ENCODE measurements at places on chromosomes 11 and 22.

DNA sequence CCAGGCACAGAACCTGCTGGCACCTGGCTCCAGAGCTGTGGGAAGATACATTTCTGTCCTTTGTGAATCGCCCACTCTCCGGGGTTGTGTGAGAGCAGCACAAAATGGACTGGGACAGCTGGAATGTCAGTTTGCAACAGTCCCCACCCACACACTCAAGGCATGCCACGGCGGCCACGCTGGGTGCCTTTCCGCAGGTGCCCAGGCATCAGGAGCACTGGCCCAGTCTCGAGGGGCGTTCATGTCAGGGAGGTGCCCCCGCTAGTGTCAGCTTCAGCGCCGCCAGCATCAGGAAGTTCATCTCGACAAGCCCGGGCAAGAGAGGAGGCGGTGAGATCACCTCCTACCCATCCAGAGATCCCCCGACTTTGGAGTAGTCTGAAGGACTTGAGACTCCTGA is 2.1 kb downstream of the TP53AIP1 start:
- DNase-seq = no peak

DNA sequence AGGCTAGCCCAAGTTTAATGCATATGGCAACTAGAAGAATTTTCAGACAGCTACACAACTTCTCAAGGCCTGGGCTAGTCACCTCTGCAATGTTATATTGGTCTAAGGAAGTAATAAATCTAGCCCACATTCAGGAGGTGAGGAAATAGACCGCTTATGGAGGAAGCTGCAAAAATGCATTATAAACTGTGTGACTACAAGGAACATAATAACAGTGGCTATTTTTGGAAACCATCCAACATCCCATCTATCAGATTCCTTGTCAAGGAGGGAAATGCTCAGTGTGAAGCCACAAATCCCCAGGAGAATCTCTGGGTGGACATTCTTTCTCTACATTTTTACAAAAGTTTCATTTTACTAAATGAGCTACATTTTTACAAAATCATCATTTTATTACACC is 76.1 kb downstream of the BBOX1 start:
- DNase-seq = no peak

- DNase-seq = no peak
Measured at GRCh38 chr11:1422481-1422880, 32.7 kb downstream of the BRSK2 start.

GRCh38 chr22:19516378-19517170 is 7.6 kb downstream of the CLDN5 start:
- DNase-seq = no peak

DNA sequence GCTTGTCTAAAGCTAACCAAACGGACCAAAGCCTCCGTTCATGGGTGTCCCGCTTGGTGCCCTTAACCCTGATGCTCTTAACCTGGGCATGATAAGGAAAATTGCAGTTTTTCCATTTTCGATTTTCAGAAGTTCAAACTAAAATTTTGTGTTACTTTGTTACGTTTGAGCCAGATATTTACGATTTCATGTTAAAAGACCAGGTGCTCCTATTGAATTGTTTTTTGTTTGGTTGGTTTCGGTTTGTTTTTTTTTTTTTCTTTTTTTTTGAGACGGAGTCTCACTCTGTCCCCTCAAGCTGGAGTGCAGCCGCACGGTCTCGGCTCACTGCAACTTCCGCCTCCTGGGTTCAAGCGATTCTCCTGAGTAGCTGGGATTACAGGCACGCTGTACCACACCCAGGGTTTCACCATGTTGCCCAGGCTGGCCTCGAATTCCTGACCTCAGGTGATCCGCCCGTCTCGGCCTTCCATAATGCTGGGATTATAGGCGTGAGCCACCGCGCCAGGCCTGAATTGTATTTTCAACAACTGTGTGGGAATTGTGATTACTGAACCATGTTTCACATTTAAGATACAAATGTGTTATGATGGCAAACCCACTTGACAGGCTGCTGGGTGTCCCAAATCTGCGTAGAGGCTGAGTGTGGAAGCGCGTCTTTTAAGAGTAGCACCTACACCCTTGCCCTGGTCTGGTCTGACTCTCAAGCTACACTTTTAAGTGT is 864 bp upstream of the USP28 start:
- DNase-seq = no peak

- no peak for DNase-seq
Measured at GRCh38 chr11:17437366-17437765, 39.3 kb downstream of the ABCC8 start.

DNA sequence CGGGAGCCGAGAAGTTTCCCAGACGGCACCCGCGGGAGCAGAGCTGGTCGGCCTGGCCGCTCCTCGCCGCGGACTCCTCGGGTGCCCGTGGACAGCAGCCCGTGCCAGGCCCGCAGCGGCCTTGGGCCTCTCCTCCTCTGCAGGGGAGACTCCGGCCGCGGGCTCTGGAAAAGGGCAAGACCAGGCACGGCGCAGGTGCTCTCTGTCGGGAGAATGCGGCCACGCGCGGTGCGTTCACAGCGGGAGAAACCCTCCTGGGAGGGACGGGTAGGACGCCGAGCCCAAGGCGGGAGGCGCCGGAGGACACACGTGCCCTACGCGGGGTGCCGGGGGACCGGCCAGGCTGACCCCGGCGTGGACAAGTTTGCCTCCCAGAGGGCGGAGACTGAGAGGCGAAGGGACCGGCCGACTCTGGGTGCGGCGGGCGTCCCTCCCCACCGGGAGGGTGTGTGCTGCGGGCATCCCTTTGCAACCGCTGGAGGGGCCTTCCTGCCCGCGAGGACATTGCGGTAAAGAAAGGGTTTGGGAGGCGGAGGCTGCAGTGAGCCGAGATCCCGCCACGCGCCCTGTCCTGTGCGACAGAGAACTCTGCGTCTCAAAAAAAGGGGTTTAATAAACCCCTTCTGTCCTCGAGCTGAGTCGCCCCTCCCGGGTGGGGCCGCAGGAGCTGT is 2.3 kb downstream of the IFITM1 start:
- DNase-seq = no peak

DNA sequence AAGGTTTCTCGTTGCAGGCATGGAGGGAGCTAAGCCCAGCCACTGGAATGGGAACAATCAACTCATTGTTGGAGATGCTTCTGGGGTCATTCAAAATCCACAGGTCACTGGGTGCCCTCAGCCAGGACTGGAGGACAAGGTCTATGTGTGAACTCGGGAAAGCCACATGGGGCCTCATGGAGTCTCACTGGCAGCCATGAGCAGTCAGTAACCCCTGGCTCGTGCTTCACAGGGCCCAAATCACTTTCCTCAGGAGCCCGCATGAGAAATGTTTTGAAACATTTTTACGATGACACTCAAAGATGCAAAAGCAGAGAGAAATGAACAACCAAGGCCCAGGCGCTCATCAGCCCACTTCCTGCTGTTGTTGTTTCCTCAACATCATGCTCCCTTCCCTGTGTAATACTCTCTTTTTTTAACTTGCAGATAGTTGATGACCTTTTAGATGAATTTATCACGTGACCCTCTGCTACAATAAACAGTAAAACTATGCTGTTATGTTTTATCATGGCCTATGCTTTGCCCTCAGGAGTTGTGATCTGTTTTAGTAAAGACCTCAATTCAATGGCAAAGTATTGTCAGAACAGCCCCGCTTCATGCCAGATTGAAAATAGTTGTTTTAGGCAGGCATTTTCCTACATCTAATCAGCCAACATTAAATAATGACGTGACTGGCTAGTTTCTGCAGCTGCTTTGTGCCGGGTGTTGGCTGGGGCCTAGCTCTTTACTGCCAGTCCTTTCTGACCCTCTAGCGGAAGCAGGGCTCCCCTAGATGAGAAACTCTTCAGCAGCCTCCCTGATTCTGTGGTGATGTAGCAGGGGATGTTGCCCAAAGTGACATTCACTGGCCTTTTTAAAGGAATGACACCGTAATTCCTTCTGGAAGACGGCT is 39.7 kb downstream of the ADAMTS15 start:
- DNase-seq = no peak

- no peak for DNase-seq
Measured at GRCh38 chr11:128733440-128734102, 39.7 kb downstream of the FLI1 start.

- DNase-seq = no peak
Measured at GRCh38 chr22:24994070-24994763, 41.7 kb downstream of the KIAA1671 start.

GRCh38 chr11:27248576-27249509 is 114.2 kb downstream of the CCDC34 start:
- DNase-seq = no peak

GRCh38 chr11:214083-214482 is 6.6 kb downstream of the RIC8A start:
- no peak for DNase-seq

GRCh38 chr11:34207487-34208180 is 102.2 kb downstream of the NAT10 start:
- no peak for DNase-seq

- DNase-seq = no peak
Measured at GRCh38 chr11:121448431-121448941, 3.6 kb upstream of the SORL1 start.

GRCh38 chr11:86287468-86287796 is 14.6 kb upstream of the HIKESHI start:
- no peak for DNase-seq

- no peak for DNase-seq
Measured at GRCh38 chr11:46475051-46475925, 83.7 kb upstream of the CHRM4 start.

GRCh38 chr22:25558341-25558740 is 6.1 kb upstream of the GRK3 start:
- no peak for DNase-seq

DNA sequence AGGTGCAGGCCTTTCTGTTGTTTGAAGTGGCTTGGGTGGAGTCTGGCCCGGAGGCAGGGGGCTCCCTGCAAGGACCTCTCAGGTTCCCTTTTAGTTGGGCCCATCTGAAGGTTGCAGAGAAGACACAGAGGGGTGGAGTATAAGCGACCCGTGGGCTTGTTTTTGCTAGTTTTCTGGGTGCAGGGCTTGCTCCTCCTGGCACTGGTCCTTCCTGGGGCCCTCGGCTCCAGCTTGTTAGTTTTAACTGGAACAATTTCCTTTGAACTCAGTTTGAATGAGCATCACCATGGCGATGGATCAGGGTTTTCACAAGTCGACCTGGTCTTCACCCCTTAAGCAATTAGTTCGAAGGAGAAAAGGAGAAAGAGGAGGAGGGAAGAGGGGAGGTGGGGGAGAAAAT is 28.5 kb upstream of the OAF start:
- DNase-seq = no peak

DNA sequence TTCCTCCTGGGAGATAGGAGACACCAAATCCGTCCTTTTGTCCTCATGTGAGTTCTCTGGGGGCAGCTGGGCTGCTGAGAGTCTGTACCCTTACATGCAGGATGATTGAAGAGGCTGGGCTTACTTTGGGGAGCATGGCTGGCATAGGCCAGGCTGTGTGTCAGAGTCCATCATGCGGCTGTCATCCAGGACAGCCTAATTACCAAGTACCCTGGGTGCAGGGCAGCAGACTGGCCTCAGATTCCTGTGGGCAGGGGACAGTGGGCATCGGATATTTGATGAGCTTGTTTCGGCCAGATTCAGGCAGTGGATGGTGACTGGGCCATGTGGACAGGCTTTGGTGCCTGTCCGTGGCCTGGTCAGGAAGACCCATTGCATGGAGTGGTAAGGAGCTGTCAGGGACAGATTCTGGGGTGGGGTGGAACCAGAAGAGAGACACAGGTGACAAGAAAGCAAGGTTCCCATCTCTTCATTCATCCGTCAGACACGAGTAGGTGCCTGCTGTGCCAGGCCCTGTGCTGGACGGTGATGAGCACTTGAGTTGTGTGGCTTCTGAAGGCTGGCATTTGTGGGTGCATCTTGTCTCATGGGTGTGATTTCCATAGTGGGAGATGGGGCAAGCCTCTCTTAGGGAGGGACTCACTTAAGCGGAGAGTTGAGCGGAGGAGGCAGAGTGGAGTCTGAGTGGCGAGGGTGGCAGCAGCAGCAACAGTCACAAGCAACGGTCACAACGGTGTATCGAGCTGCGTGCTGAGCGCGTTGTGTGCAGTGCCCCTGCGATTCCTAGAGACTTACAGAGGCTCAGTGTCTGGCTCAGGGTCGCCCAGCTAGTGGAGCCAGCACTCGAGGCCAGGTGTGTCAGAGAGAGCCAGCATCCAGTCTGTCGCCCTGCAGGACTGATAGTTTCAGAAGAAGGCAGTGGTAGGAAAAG is 48.7 kb downstream of the TBC1D22A start:
- DNase-seq = no peak

DNA sequence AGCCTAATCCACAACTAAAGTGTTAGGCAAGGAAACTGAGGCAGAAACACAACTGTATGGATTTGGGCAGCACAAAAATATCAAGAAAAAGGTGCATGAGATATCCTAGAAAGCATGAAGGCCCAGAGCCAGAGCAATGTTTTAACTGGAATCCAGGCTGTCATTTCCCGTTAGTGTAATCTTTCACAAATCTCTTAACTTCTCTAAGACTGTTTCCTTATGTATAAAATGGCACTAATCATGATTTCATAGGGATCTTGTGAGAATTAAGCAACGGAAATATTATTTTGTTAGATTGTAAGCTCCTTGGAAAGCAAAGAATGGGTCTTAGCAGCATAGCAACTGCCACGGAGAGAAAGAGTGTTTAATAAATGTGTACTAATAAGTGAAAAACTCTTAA is 14.7 kb upstream of the SYTL2 start:
- no peak for DNase-seq

DNA sequence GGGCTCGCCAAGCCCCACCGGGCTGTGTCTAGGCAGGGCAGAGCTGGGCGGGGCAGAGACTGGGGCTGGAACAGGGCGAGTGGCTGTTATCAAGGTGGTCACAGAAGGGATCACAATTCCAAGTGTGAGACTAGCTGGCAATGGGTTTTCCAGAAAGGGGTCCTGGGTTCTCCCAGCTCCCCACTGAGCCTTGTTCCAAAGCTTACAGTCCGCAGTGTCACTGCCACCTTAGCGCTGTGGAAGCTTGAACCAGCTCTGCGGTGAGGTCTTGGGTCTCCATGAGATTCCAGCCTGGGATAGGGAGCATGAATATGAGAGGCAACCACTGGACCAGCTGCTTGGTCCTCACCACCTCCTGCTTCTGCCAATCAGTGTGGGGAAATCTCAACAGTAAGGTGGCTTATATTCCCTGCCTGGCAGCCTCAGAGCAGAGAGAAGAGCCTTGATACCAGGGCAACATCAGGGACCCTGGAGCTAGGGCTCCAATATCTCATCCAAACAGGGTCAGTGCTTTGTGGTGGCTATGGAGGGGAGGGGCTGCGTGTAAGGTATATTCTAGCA is 831 bp downstream of the CD44 start:
- no peak for DNase-seq
